ENCODE measurements at places on chromosomes 1 and 21.

DNA sequence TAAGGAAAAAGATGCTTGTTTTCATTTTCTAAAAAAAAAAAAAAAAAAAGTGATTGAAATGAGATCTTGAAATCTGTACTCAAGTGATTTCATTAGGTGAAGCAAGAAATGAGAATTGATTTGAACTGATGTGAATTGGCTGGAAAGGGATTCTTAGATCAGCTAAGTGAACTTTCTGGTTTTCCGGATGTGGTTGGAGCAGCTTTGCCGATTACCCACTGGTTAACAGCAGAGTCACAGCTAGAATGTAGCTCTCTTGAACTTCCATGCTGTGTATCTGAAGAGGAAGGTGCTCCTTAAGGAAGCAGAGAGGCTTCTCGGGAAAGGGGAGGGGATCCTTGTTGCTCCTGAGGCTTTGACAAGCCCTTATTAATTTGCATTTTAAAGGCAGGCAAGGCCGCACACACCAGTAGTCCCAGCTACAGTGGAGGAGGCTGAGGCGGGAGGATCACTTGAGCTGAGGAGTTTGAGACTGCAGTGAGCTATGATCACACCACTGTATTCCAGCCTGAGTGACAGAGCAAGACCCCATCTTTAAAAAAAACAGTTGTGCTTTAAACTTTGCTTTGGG lies 28.7 kb upstream of the PWP2 start:
- DNase-seq, result no peak

DNA sequence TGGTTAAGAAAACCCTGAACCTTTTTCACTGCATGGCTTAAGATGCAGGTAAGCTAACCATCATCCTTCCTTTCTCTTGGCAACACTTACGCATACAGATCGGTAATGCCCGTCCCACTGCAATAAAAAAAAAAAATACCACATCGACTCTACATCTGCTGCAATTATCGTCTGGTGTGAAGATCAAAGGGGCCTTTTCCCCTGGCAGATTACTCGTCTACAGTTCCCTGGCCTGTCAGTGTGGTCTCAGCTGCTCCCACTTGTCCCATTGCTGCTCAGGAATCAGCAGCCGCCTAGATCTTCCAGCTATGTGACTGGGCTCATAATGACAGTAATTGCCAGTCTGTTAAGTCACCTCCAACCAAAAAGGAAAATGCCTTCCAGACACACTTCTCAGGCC lies 133.1 kb downstream of the SETD4 start:
- no peak for DNase-seq

DNA sequence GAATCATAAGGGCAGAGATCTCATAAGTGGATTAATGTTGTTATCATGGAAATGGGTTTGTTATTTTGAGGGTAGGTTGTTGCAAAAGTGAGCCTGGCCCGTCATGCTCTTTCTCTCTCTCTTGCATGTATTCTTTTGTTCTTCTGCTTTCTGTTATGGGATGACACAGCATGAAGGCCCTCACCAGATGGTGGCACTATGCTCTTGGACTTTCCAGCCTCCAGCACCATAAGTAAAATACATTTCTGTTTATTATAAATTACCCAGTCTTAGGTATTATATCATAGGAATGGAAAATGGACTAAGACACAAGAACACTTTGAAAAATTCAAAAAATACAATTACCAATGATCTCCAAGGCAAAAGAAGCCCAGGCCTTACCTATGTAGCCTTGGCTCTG lies 676.1 kb downstream of the PTPRU start:
- DNase-seq, result no peak

- DNase-seq, result no peak
These were observed 72.8 kb downstream of the S1PR1 start for GRCh38 chr1:101309334-101310311.

DNA sequence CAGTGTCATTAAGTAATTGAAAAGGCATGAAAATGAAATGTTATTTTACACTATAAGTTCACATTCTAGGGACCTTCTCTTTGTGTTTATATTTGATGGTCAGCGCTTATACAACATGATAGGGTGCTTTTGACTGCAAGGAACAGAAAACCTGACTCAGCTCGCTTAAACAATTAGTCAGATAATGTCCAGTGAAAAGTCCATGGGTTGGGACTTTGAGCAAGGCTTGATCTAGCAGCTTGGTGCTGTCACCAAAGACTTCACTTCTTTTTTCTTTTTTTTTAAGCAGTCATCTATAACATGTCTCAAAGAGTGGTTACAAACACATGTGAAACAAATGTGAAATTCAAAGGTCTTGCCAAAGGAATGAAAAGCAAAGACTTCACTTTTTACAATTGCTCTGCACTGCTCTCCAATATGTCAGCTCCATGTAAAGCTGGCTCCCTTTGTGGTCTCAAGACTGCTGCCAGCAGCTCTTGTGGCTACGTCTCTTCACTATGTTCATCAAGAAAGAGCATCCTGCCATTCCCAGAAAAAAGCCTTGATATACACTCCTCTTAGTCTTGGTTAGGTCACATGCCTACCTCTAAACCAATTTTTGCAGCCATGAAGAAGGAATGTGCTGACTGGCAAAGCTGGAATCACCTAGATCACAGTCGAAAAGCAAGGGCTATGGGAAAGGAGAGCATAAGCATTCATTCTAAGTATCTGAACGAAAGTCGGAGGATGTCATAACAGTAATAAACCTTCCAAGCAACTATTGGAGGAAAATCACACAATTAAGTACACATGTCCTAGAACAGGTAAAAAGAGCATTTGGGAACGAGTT lies 15.2 kb downstream of the F3 start:
- no peak for DNase-seq

DNA sequence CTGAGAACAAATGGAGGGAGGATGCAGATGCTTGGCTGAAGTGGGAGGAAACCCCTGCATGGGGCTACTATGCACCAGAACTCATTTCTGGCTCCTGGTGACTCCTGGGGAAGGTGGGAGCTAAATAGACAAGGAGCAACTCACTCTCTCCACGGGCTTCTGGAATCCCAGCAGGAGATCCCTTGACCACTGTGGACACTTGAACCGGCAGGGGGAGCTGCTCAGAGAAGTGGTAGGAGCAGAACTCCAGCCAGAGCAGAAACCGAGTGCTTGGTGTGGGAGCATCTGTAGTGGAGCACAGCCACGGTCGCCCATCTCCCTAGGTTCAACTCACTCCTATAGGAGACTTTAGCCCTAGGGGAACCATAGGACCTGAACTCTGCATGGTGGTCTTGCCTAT lies 205.6 kb upstream of the GJB5 start:
- no peak for DNase-seq

- no peak for DNase-seq
These were observed 21.2 kb downstream of the KIAA2013 start for GRCh38 chr1:11904978-11905377.

- no peak for DNase-seq
These were observed 87.0 kb downstream of the C4BPA start for GRCh38 chr1:207191061-207191460.

DNA sequence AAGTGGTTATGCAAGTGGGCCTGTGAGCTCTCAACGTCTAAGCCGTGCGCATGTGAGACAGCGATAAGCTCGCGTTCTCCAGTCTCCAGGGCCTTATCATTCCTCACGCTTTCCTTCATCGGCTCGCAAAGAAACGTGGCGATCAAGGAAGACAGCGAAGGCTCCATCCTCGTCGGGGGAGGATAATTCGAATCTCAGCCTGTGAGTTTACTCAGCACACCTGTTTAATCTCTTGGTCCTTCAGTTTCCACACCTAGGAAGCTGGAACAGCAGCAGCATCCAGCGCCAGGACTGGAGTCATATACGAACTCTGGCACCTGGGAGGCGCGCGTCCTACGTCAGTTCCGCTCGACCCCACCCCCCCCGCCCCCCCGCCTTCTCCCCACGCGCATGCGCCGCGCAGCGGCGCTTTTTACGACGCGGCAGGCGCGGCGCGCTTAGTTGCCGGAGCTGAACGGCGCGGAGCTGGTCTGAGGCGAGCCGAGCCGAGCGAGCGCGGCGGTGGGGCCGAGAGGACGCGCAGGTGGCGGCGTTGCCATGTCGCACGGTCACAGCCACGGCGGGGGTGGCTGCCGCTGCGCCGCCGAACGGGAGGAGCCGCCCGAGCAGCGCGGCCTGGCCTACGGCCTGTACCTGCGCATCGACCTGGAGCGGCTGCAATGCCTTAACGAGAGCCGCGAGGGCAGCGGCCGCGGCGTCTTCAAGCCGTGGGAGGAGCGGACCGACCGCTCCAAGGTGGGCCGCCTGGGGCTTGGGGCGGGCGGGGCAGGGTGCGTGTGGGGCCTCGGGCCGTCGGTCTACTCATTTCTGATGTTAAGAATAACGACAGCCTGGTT lies at the start of gene PITHD1:
PITHD1 (plus strand) TSS at position 440 of the 836 bp plus-strand sequence; CDS start at position 538, 98 bp downstream.
- peak; percentile 76 for DNase-seq

DNA sequence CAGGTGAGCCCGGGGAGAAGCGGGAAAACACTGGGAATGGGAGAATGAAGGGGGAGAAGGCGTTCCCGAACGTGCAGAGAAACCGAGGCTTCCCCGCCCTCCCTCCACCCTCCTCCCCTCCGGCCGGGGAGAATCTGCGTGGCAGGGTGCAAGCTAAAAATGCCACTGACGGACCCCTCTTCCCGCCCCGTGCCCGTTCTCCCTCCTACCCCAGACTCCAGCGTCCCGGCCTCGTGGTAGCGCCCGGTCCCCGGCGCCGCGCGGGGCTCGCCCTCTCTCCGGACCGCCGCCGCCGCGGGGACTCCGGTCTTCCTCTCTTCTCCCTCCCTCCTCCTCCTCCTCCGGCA lies 81.6 kb upstream of the AK4 start:
- peak; percentile 66 for DNase-seq

DNA sequence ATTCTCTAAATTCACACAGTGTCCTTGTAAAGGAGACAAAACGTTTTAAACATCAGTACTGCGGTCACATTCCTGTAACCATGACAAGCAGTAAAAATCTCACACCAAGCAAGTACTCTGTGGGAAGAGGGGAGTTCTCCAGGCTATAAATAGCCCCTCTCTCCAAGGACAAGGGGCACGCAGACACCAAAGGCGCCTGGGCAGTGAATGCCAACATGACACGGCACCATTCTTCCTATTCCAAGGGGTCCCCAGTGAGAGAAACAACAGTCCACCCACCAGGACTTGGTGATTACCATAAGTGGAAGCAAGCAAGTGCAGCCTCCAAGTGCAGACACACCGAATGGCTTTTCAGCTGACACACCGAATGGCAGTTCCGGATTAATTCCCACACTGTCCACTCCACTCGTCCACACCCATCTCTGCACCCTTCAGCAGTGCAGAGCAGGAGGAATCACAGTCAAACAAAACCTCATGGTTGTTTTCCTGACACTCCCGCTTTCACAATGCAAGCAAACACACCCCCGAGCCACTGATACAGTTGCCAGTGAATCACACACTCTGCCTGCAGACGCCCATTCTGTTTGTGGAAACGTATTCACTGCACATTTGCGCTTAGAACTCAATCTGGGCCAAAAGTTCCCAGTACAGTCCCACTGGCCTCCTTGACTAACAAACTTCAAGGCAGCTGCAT lies 1.8 kb downstream of the PTTG1IP start:
- no peak for DNase-seq

GRCh38 chr1:57549300-57549699 lies 125.4 kb upstream of the DAB1 start:
- DNase-seq, result no peak

DNA sequence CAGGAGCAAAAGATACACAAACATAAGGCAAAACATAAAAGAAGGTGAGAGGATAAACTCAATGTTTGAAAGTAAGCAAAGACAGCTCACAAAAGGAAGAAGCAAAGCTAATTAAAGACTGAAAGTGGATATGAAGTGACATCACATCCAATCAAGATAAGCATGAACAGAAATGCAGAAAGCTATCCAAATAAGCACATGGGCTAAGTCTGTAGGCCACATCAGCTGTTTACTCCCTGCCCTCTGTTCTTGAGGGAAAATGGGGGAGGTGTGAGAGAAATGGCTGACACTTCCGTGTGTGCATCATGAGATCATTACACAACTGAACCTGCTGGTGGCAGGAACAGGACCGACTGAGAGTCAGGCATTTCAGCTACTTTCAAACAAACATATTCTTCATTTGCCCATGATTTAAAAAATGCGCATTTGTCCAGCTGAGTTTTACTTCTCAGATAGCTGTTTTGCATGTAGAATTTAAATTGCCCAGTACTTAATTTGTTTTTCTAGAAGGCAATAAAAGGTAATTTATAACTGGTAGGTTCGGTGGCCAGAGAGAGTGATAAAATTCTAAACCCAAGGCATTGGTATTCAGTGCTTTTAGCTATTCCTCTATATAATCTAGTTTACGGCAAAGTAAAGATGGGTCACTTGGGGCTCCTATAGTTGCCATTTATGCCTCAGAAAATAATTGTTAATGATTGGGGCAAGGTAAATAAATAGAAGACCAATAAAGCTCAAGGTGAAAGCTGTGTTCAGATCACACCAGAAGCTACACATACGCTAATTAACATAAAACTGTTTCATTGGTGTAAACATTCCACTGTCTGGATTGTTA lies 27.2 kb upstream of the MAN1A2 start:
- peak; percentile 64 for DNase-seq

DNA sequence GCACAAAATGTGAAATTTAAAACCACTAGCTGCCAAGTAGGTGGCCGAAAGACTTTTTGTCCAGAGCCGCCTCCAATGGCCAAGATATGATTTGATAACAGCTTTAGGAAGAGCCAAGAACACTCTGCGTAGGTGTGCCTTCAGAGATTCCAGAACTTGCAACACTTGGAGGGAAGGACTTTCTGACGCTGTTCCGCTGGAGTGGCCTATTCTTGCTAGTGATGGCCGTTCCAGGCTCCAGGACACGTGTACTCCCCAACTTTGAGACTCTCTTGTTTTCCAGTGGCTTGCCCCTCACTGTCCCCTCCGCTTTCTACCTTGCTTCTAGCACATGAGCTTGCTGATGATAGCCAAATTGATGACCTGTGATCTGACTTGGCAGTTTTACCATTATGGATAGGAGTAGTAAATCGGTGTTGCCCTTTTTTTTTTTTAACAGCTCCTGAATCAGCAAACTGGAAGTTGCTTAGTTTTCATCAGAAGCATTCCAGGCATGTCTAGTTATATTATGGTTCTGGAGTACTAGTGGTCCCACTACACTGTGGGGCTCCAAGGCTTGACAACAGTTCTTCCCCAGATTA lies 1.0 kb downstream of the PRDX6 start:
- DNase-seq, result no peak

- no peak for DNase-seq
These were observed 26.3 kb downstream of the PER3 start for GRCh38 chr1:7810395-7810794.

GRCh38 chr1:78060857-78061563 lies 15.2 kb downstream of the GIPC2 start:
- no peak for DNase-seq

DNA sequence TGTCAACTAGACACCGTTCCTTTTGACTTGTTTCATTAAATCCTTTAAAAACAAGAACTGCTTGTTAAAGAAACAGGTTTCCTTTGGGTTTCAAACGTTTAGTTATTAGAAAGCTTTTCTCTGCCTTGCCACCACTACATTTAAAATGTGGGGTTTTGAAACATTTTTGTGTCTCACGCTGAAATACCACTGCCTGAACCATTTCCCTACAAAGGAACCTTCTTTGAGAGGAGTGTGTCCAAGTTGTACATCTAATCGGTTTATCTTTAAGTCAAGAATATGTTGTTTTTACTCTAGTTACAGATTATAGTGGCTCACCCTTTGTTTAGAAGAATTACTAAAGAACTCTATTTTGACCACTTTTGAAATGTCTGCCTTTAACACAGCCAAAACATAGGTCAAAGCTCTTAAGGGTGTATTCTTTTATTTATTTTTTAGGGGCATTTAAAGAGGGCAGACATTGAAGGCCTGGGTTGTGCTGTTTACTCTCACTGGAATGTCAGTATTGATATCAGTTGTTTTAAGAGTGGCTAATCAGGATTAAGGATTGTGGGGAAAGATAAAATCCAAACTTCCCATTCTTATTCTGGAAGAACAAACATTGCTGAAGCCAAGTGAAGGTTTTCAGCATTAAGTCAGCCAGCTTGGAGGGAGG lies 143.4 kb downstream of the GALNT2 start:
- no peak for DNase-seq

Data from NCI-H2029 (cell line).